Stimulated activated CD4-positive, alpha-beta T cell treated with anti-CD3 and anti-CD28 coated beads, Interleukin-12 subunit alpha, Interleukin-12 subunit beta, amount 100 ng/mL, for 4 hours (primary cell): ENCODE measurements at places on chromosomes 5 and 9.
A peak's percentile ranks its signal among the peaks of the same experiment; 100 is the strongest.

- no peak for DNase-seq
Measured at GRCh38 chr5:135391869-135392255, 7.2 kb downstream of the MACROH2A1 start.

- no peak for DNase-seq
Measured at GRCh38 chr9:34554211-34555001, 31.6 kb upstream of the ENHO start.

DNA sequence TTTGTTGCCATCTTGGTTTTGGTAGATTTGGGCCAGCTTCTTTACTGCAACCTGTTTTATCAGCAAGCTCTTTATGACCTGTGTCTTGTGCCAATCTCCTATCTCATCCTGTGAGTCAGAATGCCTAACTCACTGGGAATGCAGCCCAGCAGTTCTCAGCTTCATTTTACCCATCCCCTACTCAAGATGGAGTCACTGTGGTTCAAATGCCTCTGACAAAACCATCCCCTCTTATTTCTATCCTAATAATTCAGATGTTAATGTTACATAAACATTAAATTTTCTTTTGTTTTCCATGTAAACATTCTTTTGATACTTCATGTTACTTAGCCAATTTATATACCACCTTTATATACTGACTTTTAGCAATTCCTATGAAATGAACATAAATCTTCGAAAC, 746.3 kb downstream of the CDH18 start:
- DNase-seq = no peak

DNA sequence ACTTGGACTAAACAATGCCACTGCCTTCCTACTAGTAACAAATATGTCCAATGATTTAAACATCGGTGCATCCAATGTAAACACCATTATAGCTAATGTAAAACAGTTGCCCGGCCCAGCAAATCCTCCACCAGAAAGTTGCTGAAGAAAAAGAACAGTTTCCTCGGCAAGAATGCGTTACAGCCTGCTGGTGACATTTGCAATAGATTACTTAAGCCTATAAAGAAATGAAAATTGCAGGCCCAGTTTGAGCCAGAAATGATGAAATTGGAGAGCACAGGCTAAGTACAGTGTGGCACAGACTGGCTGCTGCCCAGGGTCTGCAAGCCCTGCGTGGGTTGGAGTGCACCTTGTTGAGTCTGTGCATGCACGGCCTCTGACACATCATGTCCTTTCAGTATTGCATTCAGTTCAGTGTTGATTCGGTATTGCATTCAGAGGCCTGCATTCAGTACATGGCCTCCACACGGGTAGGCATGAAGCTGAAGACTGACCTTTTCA, 406.0 kb upstream of the KLF4 start:
- no peak for DNase-seq

GRCh38 chr5:54363669-54364068, 53.3 kb upstream of the ARL15 start:
- DNase-seq = no peak

DNA sequence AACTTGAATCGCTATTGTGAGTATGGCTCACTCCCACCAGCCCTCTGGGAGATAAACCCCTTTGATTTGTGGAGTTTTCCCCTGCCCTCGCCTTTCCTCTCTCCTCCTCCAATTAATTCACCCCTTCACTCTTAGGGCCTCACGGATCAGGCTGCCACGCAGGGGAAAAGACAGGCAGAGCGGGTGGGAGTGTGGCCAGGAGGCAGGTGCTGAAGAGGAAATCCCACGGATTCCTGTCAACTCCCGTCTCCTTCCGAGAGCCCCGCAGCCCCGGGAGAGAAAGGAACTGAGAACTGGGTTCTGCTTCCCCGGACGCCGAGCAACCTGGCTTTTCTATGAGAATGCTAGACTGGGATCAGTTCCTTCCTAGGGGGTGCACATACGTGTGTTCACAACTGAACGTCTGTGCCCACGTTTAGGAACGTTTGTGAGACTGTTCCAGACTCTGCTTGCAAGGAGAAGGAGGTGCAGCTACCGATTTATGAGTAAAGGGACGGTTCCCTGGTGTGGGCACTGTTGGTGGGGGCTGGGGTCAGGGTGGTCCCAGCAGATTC, 314.5 kb upstream of the TLE4 start:
- DNase-seq = no peak

DNA sequence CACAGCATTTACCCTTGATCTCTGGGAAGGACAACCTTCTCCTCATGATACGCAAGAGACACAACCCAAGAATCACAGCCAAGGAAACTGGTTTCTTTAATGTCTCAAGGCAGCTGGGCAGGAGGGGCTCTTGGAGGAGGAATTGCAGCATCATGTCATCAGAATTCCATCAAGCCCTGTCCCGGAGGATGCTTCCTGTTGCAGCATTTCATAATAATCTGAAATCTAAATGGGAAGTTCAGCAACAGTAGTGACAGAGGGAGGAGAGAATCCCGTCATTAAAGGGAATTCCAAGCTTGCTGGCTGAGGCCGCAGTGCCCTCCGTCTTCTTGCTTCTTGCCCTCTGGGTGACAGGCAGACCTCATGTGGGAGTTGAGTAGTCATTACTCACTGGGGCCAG, 192.7 kb downstream of the TENT4A start:
- no peak for DNase-seq

- DNase-seq = no peak
Measured at GRCh38 chr5:61744690-61745619, 412.9 kb downstream of the ZSWIM6 start.

DNA sequence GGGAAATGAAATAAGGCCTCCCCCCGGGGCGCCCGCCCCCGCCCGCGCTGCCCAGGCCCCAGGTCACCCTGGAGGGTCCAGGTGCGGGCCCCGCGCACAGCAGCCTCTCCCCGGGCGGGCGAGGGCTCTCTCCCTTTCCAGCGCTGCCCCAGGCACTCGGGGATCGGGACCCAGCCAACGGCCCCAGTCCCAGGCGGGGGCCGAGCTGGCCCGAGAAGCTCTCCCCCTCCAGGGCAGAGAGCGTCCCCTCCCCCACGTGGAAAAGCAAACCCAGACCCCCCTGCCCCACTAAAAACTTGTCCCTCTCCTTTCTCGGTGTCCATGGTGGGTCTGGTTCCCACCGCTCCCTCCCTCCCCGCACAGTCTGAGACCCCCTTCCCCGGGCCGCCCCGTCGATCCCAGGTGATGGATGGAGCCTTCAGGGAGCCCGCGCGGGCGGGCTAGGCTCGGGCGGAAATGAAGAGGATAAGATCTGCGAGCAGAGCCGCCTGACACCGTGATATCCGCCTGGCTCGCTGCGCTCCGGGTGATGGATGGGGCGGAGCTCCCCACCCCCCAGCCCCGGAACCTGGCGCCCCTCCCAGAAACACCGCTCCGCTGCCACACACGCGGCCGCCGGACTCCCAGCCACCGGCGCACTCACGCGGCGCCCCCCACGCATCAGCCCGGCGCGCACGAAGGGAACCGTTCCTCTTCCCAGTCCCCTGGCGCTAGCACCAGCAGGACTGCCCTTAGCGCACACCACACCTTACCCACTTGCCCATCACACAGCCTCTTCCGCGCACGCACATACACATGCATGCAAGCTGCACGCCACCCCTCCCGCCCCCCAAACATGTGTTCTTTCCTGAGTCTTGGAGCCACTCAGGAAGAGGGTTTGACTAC, 81.7 kb upstream of the ZBTB43 start:
- peak; percentile 69 for DNase-seq

DNA sequence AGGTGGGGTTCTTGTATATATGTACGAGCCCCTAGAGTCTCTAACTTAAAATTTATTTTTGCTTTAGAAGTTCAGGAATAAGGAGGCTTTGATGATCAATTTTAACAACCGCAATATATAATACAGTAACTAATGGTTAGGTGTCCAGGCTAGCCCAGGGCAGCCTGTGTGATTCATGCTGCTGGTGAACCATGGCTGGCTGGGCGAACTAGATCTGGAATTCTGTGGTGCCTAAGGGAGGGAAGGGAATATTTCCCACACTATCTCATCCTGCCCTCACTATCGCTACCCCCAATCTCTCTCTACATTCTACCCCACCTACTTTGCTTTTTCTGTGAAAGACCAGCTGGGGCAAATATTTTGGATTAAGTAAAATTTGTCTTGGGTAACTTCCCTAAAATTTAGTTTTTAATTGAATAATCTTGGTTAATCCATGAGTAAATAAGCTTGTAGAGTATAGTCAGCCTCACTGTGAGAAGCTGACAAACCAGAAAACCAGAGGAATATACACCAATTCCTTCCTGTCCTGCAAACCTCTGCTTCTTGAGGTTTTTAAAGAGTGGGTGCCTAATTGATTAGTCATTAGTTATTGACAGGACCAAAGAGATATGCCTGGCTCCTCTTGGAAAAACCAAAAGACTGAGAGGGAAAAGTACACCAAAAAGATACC, 115.1 kb upstream of the CCDC152 start:
- DNase-seq = no peak

GRCh38 chr5:154260224-154260927, 69.8 kb downstream of the GALNT10 start:
- DNase-seq = no peak

DNA sequence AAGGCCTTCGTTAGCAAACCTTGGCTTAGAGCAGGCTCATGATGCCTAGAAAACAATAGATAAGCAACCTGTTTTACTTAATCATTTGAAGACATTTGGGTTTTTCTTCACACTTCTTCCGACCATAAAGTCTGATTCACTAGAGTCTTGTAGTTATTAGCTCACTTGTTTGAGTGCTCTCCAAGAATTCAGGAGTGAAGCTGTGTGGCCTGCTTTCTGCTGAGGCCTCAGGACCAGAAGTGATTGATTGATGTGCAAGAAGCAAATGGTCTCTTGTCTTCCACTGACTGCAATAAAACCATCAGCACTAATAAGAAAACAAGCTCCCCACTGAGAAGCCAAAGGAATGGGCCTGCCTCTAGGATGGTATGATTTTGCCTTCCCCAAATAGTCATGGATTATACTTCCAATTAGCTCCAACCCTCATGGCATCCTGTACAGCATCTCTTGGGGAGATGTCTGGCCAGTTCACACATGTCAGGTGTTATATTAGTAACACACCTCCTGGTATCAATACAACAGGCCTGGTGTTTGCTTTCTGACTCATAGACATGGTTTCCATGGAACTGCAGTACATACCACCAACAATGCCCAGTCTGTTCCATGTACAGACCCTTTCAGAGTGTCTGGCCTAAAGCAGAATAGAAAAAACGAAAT, 317.6 kb downstream of the CWC27 start:
- DNase-seq = no peak
